NCI-H510A (cell line): ENCODE measurements at places on chromosomes 2 and 18.

- DNase-seq: no peak
Measured at GRCh38 chr18:5097116-5097703, 99.8 kb downstream of the AKAIN1 start.

DNA sequence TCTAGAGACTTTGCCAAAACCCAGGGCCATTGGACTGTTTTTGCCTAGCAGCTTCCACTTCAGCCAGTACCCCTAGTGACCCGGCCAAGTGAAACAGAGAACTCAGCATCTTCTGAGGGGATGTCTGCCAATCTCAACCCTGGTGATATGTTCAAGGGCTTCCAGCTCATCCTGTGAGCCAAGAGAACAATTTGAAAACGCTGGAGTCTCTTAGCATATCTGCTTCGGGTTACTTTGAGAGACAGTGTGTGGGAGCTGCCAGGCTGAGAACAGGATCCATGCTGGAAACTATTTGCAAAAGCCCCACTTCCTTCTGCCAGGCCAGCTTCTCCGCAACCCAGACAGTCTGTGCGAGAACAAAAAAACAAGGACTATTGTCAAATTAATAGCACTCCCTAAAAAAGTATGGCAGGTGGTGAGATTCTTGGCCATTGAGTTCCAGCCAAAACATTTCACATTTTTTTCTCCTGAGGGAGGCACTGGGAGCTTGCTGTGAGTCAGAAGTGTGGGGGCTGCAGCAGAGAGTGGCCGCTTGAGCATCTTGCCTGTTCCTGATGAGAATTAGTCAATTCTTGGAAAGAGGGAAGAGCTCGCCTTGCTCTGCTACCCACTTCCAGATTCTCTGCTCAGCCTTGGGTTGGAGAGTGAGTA is 395.6 kb upstream of the TRIB2 start:
- DNase-seq: no peak

DNA sequence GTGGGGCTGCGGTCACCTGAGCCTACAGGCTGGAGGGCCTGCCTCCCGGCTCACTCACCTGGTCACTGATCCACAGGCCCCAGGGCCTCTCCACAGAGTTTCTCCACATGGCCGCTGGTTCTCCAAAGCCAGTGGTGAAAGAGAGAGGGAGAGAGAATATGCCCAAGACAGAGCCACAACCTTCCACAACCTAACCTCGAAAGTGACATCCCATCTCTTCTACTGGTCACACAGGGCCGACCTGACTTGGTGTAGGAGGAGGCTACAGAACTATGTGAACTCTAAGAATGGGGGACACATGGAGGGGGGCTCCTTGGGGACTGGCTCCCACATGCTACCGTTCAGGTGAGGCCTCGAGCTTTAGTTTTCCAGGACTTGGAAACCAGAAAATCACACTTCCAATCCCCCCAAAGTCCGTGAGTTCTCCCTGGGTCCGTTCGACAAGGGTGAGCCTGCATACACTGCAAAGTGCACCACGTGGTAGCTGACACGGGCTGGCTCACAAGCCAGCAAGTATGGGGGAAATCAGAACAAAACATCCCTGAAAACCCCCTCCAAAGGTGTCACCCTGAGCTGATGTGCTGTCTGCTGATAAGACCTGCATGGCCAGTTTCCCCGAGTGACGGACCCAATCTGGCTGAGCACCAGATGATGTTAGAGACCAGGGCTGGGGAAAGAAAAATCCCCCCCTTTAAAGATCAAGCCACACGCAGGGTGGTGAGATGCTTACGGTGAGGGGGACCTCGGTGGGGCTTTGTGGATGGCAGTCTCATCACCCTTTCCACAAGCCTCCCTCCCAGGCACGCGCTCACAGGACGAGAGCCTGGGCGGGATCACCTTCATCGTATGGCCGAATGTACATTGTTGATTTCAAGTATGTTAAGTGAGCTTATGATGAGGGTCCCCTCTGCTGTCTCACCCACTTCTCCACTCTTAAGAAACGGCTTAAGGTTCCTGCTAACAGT is 54.2 kb upstream of the SEMA4C start:
- no peak for DNase-seq

GRCh38 chr18:55124078-55124763 is 165.0 kb upstream of the CCDC68 start:
- DNase-seq: no peak

- DNase-seq: no peak
Measured at GRCh38 chr2:75133621-75134570, 65.4 kb downstream of the TACR1 start.

- DNase-seq: no peak
Measured at GRCh38 chr2:9548506-9548905, 7.1 kb downstream of the ADAM17 start.

GRCh38 chr2:37659723-37660122 is 11.7 kb downstream of the CDC42EP3 start:
- DNase-seq: no peak

GRCh38 chr2:205187731-205188130 is 494.6 kb upstream of the NRP2 start:
- DNase-seq: no peak

DNA sequence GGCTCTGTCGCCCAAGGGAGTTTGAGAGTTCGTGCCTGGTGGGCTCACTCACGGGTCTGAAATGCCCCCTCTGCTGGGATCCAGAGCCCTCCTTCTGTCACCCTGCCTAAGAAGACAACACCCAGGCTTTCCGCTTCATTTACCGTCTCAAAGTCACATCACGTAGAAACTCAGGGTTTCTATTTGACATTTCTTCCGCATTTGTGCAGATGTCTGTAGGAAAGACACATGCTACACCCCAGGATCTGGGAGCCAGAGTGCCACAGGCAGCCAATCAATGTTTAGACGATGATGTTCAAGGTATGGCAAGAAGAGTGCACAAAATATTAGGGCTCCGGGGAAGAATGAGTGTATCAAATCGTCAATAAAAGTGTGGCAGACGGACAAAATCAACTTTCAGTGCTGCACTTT is 24.4 kb upstream of the ACKR3 start:
- no peak for DNase-seq

DNA sequence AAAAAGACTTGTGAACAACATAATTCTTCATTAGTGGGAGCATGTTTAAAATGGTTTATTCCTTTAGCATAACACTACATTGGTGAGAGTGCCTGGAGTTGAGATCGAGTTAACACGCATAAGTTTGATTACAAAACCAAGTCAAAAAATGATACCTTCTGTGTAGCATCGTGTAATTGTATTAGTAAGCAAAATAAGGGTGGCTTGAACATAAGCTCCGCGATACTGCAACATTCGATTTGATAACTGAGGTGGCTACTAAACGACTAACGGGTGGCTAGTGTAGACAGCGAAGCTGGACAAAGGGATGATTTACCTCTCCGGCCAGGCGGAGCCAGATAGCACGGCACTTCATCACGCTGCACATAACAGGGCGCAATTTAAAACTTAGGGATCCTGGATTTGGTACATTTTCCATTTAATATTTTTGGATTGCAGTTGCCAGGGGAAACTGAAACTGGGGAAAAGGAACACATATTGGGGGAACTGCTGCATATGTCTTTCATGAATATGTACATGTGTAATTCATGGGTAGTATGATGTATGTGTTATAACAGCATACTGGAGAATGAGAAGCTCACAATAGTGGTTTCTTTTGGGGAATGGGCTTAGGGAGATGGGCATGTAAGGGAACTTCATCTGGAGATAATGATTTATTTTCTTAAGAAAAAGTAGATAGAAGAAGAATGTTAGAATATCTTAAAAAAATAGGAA is 36.4 kb upstream of the TOGARAM2 start:
- no peak for DNase-seq

DNA sequence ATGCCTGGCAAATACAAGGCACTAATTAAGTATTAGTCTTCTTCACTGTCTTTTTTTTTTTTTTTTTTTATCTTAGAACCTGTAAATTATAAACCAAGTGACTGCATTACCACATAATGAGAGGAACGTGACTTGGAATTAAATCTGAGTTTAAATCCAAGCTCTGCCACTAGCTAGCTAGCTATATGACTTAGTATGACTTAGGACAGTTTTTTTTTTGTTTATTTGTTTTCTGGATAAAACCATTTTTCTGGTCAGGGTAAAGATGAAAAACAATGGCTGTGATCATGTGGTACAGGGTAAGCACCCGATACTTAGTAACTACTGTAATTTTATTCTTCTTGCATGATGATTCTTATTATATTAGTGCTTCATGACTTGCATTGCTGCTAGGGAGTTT is 191.8 kb upstream of the LRRTM1 start:
- no peak for DNase-seq

DNA sequence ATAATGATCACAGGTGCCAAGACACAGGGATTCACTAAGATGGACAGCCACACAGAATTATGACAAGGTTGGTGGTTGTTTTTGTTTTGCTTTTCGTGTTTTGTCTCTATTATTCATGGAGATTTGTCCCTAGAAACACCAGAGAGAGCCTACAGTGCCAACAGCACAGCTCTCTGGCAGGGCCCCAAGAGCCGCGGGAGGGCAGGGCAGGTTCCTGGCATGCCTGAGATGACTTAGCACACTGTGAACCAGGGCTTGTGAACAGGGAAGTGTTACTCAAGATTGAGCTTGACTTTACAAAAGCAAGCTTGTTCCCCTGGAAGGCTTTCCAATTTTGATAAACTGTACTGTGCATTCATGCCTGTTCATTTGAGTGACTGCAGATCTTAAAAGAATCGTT is 437.4 kb upstream of the SALL3 start:
- no peak for DNase-seq

- DNase-seq: no peak
Measured at GRCh38 chr18:24727685-24728084, 267.2 kb downstream of the HRH4 start.

DNA sequence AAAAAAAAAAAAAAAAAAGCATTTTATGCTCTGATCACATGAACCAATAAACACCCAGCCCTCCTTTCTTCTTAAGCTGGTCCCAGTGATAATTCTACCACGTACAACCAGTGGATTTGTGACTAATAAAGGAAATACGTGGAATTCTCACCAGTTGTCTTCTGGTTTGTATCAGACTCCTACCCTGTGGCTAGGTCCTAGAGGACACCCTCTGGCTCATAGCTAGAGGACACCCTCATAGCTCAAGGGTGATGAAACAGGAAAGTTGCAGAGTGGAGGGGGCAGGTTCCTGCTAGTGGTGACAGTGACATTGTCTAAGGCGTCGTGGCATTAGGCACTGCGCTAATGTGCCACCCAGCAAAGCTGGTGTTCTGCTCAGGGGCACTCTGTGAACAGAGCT is 167.8 kb downstream of the BCL11A start:
- DNase-seq: no peak

- no peak for DNase-seq
Measured at GRCh38 chr2:239775623-239776435, 249.3 kb downstream of the NDUFA10 start.

DNA sequence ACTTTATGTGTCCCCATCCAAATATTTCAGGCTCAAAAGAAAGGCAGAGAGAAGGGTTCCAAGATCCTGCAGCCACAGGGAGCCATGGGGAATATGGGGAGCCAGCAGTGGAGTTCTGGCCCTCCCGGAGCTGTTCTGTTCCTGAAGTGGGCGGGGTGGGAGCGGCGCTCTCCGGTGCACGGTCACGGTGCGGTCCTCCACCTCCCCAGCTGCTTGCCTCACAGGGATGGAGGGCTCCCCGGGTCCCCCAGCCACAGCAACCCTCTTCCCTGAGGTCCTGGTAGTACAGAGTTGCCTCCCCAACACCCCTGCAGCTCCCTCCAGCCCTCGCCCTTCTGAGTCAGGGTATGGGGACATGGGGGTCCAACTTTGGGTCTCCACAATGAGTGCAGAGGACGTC is 26.2 kb upstream of the SNED1 start:
- DNase-seq: no peak

DNA sequence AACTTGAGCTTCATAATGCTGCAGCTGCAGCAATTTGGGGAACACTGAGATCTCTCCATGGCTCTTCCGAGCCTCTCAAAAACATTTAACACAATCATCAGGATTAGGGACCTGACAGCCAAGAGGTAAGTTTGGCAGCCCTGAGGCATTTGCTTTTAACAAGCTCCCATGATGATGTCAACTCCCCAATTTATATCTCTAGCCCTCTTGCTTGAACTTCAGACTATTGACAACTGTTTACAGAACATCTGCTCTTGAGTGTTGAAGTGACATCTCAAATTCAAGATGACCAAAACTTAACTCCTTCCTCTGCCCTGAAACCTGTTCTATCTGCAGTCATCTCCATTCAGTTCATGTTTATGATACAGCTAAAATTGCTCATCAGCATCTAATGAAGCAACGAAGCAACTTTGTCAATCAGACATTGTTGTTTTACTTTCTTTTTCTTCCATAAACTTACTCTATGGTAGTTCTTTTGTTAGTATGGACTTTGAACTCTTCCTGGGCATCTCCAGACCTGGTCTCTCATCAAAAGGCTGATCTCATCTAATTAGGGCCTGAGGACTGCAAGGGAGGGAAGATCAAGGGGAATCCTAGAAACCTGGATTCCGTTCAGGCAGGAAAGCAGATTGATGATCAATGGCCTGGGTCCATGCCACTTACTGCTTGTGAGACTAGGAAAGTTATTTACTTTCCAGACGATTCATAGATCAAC is 48.1 kb downstream of the SEMA4F start:
- DNase-seq: no peak

GRCh38 chr18:57841568-57841967 is 38.5 kb upstream of the ATP8B1 start:
- DNase-seq: no peak

- DNase-seq: no peak
Measured at GRCh38 chr2:73859721-73860586, 31.2 kb downstream of the STAMBP start.

GRCh38 chr18:31232775-31233424 is 70.2 kb upstream of the DSC1 start:
- no peak for DNase-seq

DNA sequence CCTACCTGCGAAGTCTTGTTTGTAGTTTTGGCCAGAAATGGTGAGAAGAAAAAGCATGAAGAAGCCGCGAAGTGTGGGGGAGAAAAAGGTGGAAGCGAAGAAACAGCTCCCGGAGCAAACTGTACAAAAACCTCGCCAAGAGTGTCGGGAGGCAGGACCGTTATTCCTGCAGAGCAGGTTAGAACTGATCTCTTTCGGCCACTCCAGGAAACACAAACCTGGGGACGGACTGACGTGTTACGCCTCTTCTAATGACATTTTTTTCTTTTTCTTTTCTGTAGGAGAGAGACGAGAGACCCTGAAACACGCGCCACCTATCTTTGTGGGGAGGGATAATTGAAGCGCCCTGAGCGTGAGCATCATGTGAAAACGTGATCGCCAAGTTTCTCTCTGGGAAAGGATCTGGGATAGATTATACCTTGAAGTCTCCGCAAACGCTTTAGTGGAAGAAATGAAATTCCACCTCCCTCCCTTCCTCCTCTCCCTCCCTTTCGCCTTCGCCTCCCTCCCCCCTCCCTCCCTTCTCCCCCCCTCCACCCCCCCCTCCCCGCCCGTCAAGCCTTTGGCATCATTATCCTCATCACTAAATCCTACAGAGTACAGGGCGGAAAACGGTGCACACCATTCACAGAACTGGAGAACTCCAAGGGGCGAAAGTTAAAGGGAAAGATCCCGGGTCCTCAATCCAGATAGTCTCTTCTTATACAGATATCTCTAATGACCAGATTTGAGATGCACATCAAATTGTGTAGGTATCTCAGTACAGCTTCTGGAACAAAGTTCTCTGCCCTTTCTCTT is at the start of gene ZEB2:
Gene ZEB2 (minus strand): TSS at position 186 of the 798 bp plus-strand sequence. CDS start 2,769 bp downstream, outside the sequence.
- DNase-seq: no peak
